Naive thymus-derived CD4-positive, alpha-beta T cell (primary cell): ENCODE measurements at places on chromosomes 5 and 9. TPM values are rescaled to one million over a fixed set of nuclear protein-coding genes. Genes with fewer than 3 reads are reported as not detected.

GRCh38 chr5:177431317-177432142, 5.1 kb downstream of the GRK6 start:
- peaks cover 27% of the 10 kb centered on the region for H3K36me3 ChIP-seq
- H3K4me1 ChIP-seq = peaks cover 67% of the 10 kb centered on the region
- H3K4me3 ChIP-seq = peak overlapping the region; percentile 95
- no peaks in the 10 kb centered on the region for H3K27me3 ChIP-seq

DNA sequence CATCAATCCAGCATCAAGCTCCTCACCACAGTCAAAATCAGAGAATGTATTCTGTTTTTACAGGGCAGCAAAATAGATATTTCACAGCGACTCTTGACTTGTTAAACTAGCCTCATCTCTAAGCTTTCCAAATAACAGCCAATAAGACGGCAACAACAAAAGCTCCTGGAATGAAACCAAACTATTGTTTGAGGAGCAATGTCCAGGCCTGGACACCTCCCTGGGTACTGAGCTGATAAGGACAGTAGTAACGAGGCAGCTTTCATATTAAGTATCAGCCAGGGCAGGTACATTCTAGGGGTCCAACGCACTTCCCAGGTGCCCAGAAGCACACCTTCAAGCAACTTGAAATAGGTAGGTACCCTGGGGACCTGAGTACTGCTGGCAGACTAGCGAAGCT, 260.3 kb downstream of the ENC1 start:
- H3K27me3 ChIP-seq = no peaks in the 10 kb centered on the region
- H3K4me3 ChIP-seq = no peak overlapping the region
- H3K4me1 ChIP-seq = no peaks in the 10 kb centered on the region

GRCh38 chr9:78620764-78621163, 323.8 kb downstream of the PSAT1 start:
- no peak overlapping the region for H3K4me3 ChIP-seq
- DNase-seq = no peak
- H3K27me3 ChIP-seq = no peaks in the 10 kb centered on the region
- no peaks in the 10 kb centered on the region for H3K4me1 ChIP-seq

GRCh38 chr5:96582343-96582742, 79.8 kb upstream of the CAST start:
- no peak overlapping the region for H3K4me3 ChIP-seq
- no peaks in the 10 kb centered on the region for H3K4me1 ChIP-seq
- H3K27ac ChIP-seq = no peak overlapping the region
- DNase-seq = no peak
- no peaks in the 10 kb centered on the region for H3K36me3 ChIP-seq

DNA sequence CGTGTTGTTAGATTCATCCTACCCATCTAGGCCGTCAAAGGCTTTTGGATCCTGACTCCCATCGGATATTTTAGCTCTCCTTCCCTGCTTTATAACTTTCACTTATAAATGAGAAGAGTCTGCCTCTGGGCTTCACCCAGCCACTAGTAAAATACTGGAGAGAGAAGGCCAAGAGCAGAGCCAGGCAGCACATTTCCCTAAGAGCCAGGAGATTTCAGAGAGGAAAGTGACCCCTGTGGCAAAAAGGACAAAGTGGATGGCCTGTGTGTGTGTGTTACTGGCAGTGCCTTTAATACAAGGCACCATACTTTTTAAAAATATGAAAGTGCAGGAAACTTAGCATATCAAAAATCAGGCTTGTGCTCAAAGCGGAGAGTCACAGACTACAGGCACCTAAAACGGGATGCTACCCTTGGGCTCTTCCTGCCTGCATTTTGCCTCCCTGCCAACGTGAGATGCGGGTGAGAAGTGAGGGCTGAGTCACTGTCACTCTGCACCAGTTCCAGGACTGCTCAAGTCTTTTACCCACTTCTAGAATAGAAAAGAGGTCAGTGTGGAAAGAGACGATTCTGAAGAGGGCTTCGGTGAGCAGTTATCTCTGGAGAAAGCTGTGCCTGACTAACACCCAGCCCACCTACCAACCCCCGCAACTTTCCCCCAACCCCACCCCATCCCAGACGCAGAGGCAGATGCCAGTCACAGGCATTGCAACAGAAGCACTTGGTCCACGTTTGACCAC, 15.9 kb downstream of the NFIL3 start:
- DNase-seq = no peak
- H3K4me1 ChIP-seq = no peaks in the 10 kb centered on the region
- no peak overlapping the region for H3K27ac ChIP-seq

DNA sequence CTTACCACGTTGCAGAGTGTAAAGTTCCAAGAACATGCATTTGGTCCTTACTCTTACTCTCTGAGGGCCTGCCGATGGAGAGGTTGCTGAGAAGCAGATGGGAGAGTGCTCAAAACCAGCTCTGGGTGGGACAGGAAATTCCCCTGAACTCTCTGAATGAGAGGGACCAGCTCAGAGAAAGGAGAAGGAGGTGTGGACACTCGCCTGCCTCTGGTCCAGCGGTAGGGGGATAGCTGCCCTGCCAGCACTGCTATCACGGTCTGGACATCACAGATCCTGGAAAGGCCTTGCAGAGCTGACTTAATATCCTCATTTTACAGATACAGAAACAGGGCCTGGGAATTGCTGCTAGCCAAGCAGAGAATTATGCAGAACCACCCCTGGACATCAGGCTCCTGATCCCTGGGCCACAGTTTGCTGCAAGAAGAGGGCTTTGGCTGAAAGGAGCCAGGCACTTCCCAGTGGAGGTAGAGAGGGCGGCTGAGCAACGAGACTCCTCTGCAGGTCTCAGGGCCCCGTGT, 4.9 kb downstream of the TRAF1 start:
- peaks cover 13% of the 10 kb centered on the region for H3K36me3 ChIP-seq
- DNase-seq = no peak

GRCh38 chr5:116343961-116344360, 230.7 kb downstream of the SEMA6A start:
- no peaks in the 10 kb centered on the region for H3K27me3 ChIP-seq
- no peak overlapping the region for H3K27ac ChIP-seq
- H3K36me3 ChIP-seq = no peaks in the 10 kb centered on the region
- H3K4me3 ChIP-seq = no peak overlapping the region
- no peaks in the 10 kb centered on the region for H3K4me1 ChIP-seq

DNA sequence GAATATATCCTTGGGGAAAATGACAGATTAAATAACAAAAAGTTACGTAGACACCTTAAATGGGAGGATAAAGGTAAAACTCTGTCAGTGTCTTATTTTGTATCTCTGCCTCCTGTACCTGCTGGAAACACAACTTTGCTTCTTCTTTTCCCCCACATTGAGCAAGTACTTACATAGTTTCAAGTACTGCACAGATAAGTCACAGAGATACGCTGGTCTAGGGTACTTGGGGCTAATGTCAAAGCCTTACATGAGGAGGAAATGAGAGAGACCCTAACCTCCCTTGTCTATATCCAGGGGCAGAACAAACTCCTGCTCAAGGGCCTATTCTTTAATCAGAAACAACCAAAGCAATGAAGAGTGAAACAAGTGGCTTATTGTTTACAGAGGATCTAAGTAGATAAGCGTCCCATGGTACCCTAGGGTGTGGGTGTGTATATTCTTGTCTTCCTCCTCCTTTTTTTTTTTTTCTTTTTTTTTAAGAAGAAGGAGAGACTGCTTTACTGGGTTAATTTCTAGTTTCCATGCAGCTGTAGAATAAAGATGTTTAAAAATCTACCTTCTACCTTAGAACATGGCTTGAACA, 43.1 kb downstream of the ELL2 start:
- no peak for DNase-seq
- H3K36me3 ChIP-seq = no peaks in the 10 kb centered on the region
- H3K27ac ChIP-seq = no peak overlapping the region
- no peak overlapping the region for H3K4me3 ChIP-seq
- peaks cover 4% of the 10 kb centered on the region for H3K4me1 ChIP-seq

DNA sequence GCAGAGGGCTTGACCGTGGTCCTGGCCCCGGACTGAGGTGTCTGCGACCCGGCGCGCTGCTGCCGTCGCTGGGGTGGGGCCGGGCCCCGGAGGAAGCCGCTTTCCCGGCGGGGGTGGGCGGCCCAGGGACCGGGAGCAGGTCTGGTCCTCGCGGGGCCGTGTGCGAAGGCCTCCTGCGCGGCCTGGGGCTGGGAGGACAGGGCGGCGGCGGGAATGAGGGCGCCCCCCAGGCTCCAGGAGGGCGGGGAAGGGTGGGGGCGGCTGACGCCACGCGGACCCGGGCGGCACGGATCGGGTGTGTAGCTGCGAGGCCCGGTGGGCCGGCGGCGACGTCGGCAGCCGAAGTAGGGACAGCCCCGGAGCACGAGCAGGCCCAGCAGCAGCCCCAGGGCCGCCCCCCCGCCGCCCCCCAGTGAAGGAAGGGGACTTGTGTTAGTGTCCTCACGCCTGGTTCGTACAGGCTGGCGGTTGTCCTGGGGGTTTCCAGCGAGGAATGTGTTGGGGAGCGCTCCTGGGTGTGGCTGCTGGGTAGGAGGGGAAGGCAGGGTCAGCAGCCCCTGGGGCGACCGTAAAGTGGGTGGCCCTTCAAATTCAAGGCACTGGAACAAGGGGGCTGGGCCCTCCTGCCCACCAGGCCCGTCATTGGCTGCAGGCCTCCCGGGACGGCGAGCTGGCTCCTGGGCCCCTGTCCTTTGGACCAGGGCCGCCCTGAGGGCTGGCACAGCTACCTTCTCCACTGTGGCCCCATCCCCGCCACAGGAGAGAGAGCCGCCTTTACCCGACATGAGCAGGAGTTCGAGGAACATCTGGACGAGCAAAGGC, 597 bp upstream of the TMEM250 start:
- H3K27me3 ChIP-seq = no peaks in the 10 kb centered on the region
- H3K27ac ChIP-seq = peak overlapping the region; percentile 87
- H3K4me1 ChIP-seq = peaks cover 9% of the 10 kb centered on the region
- DNase-seq = no peak

DNA sequence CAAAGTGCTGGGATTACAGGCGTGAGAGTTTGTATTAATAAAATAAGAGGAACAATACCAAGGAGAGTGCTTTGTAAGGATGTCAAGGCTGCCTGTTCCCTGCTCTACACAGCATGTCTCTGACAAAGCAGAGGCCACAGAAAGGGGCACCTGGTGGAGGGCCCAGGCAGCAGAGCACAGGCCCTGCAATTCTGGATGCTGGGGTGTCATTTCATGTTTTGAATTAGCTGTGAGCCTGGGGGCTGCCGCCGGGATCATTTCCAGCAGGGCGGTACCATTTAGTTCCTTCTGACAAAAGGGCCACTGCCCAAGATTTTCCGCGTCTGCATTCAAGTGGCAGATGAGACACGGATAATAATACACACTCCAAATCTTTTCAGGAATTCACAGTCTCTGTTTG, 396.9 kb downstream of the GADD45G start:
- H3K27me3 ChIP-seq = no peaks in the 10 kb centered on the region
- H3K36me3 ChIP-seq = no peaks in the 10 kb centered on the region

DNA sequence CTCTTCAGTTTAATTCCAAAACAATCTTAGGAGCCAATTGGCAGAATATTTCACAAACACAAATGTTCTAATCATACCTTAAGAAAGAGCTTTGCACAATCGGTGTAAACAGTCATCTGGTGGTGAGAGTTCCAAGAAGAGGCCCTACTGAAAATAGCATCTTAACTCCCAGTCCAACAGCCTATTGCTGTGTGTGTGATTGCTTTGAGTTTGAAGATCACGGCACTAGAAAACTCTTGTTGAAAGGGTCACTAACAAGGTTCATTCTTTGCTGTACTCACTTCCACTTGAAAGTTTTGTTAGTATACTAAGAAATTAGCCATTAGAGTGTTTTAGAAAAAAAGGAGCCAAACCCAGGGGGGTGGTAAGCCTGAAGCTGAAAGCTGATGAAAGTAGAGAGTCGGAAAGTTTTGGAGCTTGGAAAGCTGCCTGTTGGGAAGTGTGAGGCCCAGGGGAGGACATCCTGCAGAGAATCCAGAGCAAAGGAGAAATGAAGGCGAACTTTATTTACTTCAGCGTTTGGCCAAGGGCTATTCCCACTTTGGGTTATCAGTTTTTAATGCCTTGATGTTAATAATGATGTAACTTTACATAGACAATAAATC, 180.3 kb upstream of the GHR start:
- no peaks in the 10 kb centered on the region for H3K4me1 ChIP-seq
- no peaks in the 10 kb centered on the region for H3K27me3 ChIP-seq
- no peak for DNase-seq
- H3K36me3 ChIP-seq = no peaks in the 10 kb centered on the region

GRCh38 chr9:87342743-87343142, 154.9 kb upstream of the DAPK1 start:
- no peak for DNase-seq
- no peak overlapping the region for H3K4me3 ChIP-seq
- H3K4me1 ChIP-seq = no peaks in the 10 kb centered on the region
- peaks cover under 1% of the 10 kb centered on the region for H3K27me3 ChIP-seq
- H3K36me3 ChIP-seq = no peaks in the 10 kb centered on the region

DNA sequence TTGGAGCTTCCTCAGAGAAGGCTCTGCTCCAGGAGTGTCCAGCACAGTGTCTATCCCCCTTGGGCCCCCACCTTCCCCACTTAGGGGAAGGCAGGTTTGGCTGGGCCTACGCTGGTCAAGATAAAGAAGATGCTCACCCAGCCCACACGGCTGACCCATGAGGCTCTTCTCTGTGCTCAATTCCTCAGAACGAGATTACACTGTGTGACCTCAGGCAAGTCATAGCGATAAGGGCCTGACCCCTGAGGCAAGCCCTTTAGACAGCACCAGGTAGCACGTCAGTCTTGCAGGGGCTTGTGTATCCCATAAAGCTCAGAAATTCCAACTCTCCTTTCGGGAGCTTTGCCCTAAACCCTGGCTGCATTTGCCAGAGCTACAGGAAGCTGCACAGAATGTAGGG, 32.6 kb downstream of the CORO2A start:
- no peak for DNase-seq
- no peak overlapping the region for H3K27ac ChIP-seq
- H3K4me1 ChIP-seq = no peaks in the 10 kb centered on the region
- H3K27me3 ChIP-seq = no peaks in the 10 kb centered on the region
- peaks cover 19% of the 10 kb centered on the region for H3K36me3 ChIP-seq

- H3K4me1 ChIP-seq = no peaks in the 10 kb centered on the region
- no peak overlapping the region for H3K27ac ChIP-seq
- H3K27me3 ChIP-seq = no peaks in the 10 kb centered on the region
- H3K4me3 ChIP-seq = no peak overlapping the region
Measured at GRCh38 chr9:16624744-16625117, 245.7 kb downstream of the BNC2 start.

- H3K4me1 ChIP-seq = no peaks in the 10 kb centered on the region
- H3K27me3 ChIP-seq = no peaks in the 10 kb centered on the region
- no peak overlapping the region for H3K4me3 ChIP-seq
- no peak overlapping the region for H3K27ac ChIP-seq
- DNase-seq = no peak
Measured at GRCh38 chr5:23072179-23072578, 219.0 kb upstream of the CDH12 start.

Gene PDE8B
- 1.2 TPM for total RNA-seq

Gene WDR38
- total RNA-seq = not detected

Gene SLC38A9
- total RNA-seq = 17.7 TPM

Gene LRRTM2
- 0.22 and 0.41 TPM in 2 replicates for total RNA-seq

Gene LCN6
- total RNA-seq = not detected

Gene PCDHB12
- total RNA-seq = not detected

Gene PDLIM4
- 0.38 and 0.99 TPM in 2 replicates for total RNA-seq

Gene DNAJC18
- 4.9 TPM for total RNA-seq

Gene NXNL2
- total RNA-seq = not detected

Gene PCDHA9
- total RNA-seq = not detected

Gene ZBTB6
- total RNA-seq = 5.4 TPM
